Natural killer cell (primary cell): ENCODE measurements at places on chromosomes 3 and 15.

DNA sequence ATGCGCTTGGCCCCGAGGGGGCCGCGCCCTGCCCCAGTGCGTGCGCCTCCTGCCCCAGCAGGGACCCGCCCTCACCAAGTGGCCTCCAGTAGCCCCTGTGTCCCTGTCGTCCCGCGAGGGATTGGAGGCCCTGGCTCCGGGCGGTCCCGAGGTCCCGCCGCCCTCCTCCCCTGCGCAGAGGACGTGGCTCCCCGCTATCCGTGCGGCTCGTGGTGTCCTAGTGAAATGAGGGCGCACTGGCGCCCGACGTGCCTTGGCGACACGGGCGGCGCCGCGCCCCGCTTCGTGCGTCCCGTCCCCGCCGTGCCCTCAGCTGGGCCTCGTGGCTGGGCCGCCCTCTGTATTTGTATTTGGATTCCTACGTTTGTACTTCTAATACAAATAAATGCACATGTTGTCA is 557.5 kb downstream of the OCA2 start:
- no peak for DNase-seq

DNA sequence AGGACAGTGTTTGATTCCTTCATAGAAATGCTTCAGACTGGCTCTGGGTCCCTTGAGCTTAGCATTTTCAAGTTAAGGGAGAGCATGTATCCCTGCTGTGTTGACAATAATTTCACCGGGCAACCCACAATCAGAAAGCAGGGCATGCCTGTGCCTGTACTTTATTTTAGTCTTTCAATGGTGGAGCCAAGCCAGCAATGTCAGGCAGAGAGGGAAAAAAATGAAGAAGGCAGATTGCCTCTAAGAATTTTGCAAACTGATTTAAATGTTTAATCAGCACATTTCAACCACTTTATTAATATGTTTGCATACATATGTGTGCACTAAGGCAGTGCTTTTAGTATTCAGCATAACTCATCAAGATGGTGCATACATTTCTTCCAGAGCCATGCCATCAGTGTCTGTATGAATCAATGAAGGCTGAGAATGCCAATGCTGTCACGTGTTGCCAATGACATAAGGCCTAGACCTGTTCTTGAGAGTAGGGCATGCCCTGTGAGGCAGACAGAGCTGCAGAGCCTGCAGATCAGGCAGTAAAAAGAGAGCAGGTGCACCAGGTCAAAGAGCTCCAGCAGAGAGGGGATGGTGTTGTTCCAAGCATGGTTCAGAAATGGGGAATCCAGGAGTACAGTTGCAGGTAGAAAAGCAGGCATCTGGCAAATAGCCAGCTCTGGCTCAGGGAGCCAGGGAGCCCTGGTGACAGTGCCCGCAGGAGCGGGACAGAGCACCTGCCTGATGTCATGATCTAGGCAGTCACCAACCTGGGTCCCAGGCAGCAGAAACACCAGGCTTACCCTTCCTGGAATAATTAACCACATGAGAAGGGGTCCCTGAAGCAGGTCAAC is 508.5 kb downstream of the GABRG3 start:
- DNase-seq, result no peak

- DNase-seq, result no peak
Measured at GRCh38 chr15:98380721-98381120, 267.6 kb upstream of the IGF1R start.

GRCh38 chr3:67781218-67781617 is 126.8 kb upstream of the SUCLG2 start:
- no peak for DNase-seq

DNA sequence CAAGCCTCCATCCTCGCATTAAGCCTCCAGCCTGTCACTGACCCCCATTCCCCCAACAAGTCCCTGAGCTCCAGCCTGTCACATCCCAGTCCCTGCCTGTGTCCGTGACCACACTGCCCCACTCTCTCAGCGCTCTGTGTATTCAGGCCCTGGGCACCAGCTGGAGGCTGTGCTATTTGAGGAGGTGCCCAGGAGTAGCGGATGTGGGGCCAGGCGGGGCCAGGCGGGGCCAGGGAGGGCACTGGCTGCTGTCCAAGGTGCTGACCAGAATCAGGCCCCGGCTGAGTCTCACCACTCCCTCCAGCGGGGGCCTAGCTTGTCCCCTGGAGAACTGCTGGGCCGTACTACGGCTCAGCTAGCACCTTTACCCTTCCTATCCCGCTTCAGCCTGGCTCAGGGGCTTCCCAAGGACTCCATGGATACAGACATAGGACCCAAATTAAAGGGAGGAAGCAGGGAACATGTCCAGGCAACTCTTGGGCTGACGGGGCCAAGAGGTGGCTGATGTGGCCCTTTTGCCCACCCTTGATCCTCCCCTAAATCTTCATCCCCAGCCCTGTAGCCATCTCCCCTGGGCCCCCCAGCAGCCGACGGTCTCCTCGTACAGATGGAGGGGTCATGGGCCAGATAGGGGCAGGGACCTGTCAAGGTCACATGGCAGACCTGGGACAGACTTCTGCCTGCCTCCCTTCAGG is 1.1 kb downstream of the HHATL start:
- DNase-seq, result peak; percentile 53

GRCh38 chr15:71261909-71262308 is 146.6 kb downstream of the THSD4 start:
- DNase-seq, result no peak

DNA sequence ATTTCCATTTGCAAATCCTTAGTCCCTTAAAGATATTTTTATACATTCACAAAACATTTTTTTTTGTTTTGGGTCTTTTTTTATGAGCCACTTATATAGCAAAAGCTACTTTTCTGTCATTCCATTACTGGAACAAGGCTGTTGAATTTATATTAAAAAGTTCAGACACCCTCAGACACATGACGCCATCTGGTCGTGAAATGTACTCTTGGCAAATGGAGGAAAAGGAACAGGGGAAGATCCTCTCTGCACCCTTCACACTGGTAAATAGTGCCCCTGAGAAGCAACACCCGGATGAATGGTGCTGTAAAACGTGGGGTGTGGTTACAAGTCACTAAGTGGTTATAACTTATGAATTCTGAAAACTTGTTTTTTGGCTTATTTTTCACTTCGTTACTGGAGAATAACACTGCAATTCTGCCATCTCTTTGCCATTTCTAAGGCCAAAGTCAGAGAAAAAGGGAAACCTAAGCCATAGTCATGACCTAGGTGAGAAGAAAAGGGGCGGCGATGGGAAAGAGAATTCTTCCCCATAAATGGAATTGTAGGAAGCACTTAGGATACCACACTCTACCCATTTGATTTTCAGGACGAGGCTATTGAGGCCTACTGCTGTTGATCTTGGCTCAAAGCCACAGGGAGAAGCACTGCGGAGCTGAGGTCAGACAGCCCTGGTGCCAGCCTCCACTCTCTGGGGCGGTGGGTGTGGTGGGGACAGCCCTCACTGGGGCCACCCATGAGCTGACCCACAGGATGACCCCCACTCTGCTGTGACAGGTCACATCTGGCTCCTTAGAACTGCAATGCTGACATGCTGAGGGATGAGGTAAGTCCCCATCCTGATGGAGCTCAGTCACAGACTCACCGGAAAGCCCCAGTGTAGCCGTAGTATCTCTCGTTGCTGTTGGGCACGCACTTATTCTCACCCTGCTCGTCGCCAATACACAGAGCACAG is 21.9 kb downstream of the LTF start:
- no peak for DNase-seq

DNA sequence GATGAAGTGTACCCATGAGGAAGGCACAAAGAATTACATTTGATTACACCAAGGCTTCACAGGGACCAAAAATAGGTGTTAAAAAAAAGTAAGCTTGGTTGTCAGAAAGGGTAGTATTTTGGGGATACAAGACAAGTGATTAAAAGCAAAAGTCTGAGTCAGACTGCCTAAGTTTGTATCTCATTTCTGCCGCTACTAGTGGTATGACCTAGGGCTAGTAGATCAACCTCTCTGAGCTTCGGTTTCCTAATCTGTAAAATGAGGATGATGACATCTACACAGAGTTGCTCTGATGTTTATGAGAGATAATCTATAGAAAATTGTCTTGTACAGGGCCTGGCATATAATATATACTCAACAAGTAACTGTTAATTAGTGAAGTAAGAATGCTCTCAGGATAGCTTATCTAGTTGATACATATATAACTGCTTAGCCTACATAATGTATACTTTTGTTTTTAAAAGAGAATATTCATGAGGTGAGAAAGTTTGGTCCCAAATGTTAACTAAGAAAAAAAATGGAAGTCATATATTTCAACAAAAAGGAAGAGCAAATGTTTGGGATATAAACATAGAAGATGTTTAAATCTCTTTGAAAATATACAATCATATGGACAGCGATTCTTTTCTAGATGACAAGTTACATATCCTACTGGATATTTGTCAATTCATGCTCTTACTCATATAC is 163.0 kb upstream of the SLC2A2 start:
- no peak for DNase-seq

DNA sequence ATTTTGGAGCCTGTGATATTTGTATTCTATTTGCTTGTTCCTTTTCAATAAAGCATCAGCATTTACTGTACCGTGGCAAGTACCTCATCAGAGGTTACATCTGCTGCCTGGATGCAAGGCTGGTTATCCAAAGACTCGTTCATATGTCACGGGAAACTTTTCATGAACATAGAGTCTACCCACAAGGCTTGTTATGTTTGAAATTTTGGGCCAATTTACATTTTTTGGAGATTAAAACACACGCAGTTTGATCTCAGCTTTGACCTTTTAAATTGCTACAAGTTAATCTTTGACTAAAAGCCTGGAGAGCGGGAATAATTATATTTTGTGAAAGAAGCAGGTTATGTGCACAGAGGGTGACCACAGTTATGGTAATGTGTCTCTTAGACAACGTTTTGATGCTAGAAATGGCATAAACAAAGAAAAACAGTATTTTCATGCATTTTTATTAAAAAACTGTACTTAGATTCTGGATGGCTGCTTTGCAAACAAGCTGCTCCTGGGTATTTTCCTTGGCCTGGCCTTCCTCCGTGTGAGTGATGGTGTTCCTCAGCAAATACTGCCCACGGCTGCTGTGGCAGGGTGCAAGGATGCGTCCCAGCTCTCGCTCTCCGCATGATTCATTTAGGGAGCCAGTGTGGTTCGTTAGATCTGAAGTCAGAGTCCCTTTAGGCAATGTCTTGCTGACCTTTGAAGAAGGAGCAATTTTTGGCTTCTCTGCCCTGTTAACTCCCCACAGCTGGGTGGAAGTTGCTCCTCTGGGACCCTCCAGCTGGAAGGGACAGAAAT is 27.1 kb downstream of the CHST2 start:
- no peak for DNase-seq

GRCh38 chr3:170344971-170345370 is 12.5 kb upstream of the SKIL start:
- no peak for DNase-seq

- no peak for DNase-seq
Measured at GRCh38 chr3:141391991-141392316, 23.6 kb downstream of the ZBTB38 start.

GRCh38 chr3:16998236-16998923 is 113.6 kb downstream of the PLCL2 start:
- no peak for DNase-seq

DNA sequence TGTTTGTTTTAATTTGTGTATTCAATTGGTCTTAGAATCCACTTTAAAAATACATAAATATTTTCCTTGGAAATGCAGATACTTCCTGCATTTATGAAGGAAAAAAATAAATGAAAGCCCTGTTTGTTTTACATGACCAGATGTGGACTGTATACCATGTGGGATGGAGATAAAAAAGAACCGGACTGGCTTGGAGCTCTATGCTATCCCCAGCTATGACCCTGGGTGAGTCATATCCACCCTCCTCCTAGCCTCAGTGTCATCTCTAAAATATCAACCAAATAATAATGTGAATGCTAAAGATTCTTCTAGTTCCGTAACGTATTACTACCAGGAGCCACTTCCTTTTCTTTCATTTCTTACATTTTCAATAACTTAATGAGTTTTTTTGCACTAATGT is 44.5 kb upstream of the PDZRN3 start:
- no peak for DNase-seq

DNA sequence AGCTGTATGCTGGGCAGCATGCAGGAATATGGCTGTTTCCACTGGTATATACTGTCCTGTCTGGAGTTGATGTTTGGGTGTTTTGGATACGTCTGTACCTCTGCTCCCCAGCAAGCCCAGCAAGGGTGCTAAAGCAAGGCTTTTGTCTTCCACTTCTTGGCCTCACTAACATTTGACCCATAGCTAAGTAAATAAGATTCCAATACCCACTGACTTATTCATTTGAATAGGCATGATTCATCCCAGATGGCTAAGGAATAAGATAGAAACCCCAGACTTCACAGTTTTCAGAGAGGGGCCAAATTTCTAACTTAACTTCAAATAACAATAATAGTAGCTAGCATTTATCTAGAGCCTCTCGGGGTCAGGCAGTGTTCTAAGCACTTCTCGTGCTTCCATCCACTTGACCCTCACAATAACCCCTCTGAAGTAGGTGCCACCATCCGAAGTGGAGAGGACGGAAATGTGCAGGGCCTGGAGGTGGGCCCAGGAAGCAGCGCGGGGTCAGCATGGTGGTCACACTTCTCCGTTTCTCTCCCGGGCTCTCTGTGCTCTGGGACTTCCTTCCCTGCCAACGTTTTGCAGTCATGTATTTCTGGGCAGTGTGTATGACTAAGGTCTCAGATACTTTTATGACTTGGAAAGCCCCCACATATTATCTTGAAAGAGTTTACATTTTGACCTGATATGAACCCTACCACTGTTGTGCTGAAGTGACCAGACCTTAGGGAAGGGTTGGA is 39.3 kb downstream of the LRRK1 start:
- no peak for DNase-seq

GRCh38 chr15:68962465-68962864 is 32.1 kb downstream of the SPESP1 start:
- no peak for DNase-seq

- no peak for DNase-seq
Measured at GRCh38 chr15:36737430-36737891, 158.0 kb downstream of the CDIN1 start.

DNA sequence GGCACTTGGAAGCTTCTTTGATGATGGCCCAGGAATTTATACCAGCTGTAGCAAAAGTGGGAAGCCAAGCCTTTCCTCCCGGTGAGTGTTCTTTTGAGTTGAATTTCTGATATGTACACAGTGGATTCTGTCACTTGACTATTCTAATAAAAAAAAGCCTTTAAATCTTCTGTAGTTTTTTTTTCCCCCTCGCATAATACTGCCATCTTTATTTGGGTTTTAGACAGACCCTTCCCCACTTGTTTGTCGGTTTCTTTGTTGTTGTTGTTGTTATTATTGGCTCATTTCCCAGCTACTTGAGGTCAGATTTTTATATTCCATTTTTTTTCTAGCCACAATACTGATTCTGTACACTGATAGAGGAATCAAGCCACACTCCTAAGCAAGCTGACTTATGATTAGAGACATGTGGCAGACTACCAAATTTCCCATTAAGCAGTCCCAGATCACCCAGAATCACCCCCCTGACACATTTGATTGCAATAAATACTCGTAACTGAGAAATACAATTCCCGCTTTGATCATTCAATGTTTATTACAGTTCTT is 122.4 kb upstream of the IL12A start:
- DNase-seq, result no peak

GRCh38 chr3:23209747-23210487 is 6.8 kb downstream of the UBE2E2 start:
- no peak for DNase-seq

- no peak for DNase-seq
Measured at GRCh38 chr3:186133980-186134379, 25.1 kb upstream of the ETV5 start.
